ENCODE measurements at places on chromosomes 6 and 20. TPM values are rescaled to one million over a fixed set of nuclear protein-coding genes. Genes with fewer than 3 reads are reported as not detected.

LTB gene
- total RNA-seq, result not detected

STX11 gene
- 0.77 TPM for total RNA-seq

SSTR4 gene
- total RNA-seq, result not detected

JPH2 gene
- total RNA-seq, result 3.0 TPM

FAM50B gene
- 9.5 TPM for total RNA-seq

MAS1L gene
- total RNA-seq, result not detected

SLC32A1 gene
- not detected for total RNA-seq

LY6G5B gene
- 3.4 TPM for total RNA-seq

PRPF6 gene
- 65.7 TPM for total RNA-seq

POM121L2 gene
- total RNA-seq, result not detected

ROS1 gene
- total RNA-seq, result 2.0 TPM

GHRH gene
- total RNA-seq, result not detected

ULBP3 gene
- 9.9 TPM for total RNA-seq

SEMG1 gene
- not detected for total RNA-seq

CCN6 gene
- not detected for total RNA-seq

EEF1A2 gene
- 0.33 TPM for total RNA-seq

TMEM74B gene
- not detected for total RNA-seq

HTR1E gene
- total RNA-seq, result under 0.01 TPM

MAS1 gene
- total RNA-seq, result not detected

RAET1G gene
- total RNA-seq, result 0.44 TPM

TGM3 gene
- not detected for total RNA-seq

TXLNB gene
- 0.37 TPM for total RNA-seq

BPIFB1 gene
- not detected for total RNA-seq

SNAI1 gene
- total RNA-seq, result 0.11 TPM

METTL24 gene
- total RNA-seq, result 0.50 TPM

MTHFD1L gene
- 60.0 TPM for total RNA-seq

SCUBE3 gene
- 58.5 TPM for total RNA-seq

RNF144B gene
- 0.62 TPM for total RNA-seq

ADGRG6 gene
- 6.6 TPM for total RNA-seq

IRF4 gene
- total RNA-seq, result under 0.01 TPM

SLC26A8 gene
- total RNA-seq, result not detected

GTSF1L gene
- not detected for total RNA-seq

PDE10A gene
- total RNA-seq, result 2.3 TPM

DDR1 gene
- total RNA-seq, result 22.4 TPM

MARCKS gene
- 130 TPM for total RNA-seq

CBLN4 gene
- total RNA-seq, result not detected

SLC22A16 gene
- not detected for total RNA-seq

GTF2H4 gene
- 13.1 TPM for total RNA-seq

RGS17 gene
- 27.5 TPM for total RNA-seq

TAGAP gene
- total RNA-seq, result not detected

CENPW gene
- 14.5 TPM for total RNA-seq

DLK2 gene
- total RNA-seq, result 0.66 TPM

ZBTB22 gene
- 19.5 TPM for total RNA-seq

WFDC5 gene
- not detected for total RNA-seq

OVOL2 gene
- total RNA-seq, result not detected

FRK gene
- total RNA-seq, result 0.33 TPM

MDC1 gene
- total RNA-seq, result 4.6 TPM
